HFFc6 (cell line): ENCODE measurements at places on chromosomes 6 and 20. TPM values are rescaled to one million over a fixed set of nuclear protein-coding genes. Genes with fewer than 3 reads are reported as not detected.

DNA sequence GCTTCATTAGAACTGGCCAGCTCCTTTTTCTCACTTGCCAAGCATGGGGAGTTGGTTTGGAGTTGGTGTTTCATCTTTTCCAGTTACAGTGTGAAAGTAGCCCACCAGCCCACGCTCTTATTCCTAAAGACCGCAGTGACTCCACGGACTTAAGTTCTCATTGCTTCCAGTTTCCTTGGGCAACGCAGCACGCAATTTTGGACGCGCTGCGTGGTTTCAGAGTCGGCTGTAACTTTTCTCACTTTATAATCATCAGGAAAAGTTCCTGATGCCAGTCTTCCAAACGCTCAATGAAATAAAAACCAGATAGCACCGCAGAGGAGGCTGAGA, 381 bp upstream of the PEX7 start:
- DNase-seq: peak; percentile 1

- no peak for DNase-seq
These were observed 157.0 kb downstream of the ADAT2 start for GRCh38 chr6:143293523-143293922.

DNA sequence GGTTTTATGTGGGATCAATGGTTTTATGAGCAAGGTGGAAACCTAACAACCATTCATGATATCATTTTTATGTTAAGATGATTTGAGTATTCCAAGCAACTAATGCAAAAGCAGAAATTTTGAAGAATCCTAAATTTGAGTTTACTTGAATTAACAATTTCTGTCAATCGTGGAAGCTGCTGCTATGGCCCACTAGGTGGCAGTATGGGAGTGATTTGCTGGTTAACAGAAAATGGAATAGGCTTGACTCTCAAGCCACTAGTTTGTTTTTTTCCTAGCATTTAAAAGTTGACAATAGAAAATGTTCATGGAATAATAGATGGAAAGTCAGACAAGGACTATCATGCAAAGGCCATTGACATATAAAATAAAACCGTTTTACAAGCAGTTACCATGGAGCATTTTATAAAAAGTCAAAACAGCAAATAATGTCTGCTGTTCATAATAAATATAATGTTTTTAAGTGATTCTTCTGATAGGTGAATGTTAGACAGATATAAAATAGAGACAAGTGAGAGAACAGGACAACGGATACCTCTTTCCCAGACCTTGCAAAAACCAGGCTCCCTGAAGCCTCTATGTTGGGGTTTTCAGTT, 43.0 kb upstream of the TMEM200A start:
- peak; percentile 64 for DNase-seq

GRCh38 chr6:141140905-141141304, 991.8 kb upstream of the GJE1 start:
- DNase-seq: no peak

DNA sequence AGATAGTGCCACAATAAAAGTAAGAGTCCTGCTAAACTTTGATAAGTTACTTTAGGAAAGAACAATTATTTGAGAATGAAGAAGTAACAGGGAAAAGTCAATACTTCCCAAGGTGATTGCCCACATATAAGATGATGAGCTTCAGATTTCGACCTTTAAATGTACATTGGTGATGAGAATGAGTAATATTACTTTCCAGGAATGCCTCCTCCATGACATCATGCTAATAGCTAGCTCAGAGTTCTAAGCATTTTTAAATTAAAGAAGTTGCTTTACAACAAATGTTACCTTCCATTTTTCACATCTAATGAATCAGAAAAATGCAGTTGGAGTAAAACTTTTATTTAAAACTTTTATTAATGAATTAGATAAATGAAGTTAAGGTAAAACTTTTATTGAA, 22.5 kb upstream of the OPN5 start:
- DNase-seq: no peak

GRCh38 chr6:135145063-135145800, 35.9 kb upstream of the MYB start:
- peak; percentile 32 for DNase-seq

DNA sequence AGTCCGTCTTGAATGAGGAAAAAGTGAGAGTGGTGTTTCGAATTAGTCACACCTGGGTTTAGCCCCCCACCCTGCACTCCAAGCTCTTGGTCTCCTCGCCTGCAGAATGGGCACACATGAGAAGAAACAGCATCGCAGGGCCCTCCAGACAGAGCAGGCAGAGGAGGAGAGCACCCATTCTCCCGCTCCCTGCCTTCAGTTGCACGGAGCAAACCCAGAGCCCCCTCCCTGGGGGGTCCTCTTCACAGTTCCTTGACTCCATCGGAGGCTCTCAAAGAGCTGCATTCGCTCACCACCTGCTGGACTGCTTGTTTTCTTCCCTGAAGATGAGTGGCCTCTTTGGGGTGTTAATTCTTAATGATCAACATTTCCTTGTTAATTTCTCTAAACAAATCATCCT, 5.1 kb downstream of the CST7 start:
- DNase-seq: no peak

DNA sequence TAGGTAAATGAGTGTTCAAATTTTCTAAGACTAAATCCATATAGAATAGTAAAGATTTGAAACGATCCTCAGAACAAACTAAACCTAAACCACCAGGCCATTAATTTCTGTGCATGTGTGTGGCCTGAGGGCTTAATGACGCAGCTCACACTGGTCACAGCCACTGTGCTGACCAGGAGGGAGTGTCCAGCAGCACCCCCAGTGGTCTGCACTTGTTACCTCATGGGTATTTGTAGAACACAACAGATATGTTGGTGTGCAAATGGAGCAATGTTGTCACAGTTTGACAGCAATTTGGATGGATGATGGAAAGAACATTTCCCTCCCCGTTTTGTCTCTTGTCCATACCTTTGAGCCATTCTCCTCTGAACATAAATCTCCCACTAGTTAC, 122.4 kb upstream of the EXOC2 start:
- DNase-seq: peak; percentile 1

DNA sequence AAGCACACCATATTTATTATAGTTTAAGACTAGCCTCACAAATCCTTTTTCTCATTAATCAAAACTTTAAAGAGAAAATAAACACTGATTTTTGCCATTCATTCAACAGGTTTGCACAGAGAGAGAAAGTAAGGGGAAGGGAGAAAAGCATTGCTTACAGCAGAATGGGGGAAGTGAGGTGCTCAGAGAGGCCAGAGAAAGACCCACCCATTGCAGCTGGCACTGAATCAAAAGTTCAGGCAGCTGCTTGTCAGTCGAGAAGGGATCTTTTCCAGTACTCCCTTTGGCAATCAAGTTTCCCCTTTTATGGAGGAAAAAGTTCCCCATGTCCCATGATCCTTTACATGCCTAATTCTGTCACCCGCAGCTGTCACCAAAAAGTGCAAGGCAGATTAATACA, 8.0 kb upstream of the CRISP2 start:
- DNase-seq: no peak

DNA sequence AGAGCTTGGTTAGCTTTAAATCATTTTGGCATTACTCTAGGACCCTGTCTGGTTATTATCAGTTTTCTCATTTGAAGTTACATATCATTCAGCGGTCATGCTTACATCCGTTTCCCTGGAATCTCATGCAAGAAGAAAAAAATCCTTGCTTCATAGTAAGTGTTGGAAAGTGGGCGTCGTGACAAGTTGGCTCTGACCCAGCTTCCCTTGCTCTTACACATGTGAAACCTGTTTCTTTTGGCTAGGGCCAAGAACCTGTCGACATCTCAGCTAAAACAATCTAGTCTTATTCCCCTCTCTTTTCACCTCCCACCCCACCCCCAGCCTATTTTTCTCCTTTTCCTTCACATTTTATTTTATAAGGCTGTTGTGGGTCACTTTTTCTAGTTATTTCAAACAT, 45.5 kb downstream of the ANKS1A start:
- DNase-seq: no peak

DNA sequence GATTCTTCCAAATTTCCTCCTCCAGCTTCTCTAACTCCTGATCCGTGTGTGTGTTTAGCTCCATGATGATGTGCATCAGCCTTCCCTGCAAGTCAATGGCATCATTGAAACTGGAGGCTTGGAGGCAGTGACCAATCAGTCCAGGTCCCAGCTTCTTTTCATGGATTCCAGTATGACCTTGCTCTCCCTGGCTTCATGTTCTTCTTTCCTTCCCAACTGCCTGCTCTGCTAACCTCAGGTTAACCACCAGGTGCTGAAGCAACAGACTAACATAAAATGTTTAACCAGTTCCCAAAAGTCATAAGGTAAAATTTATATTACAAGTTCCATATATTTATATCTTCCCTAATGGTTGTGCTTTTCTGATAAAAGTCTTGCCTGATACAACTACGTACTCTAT, 512.8 kb upstream of the EPHA7 start:
- no peak for DNase-seq

GRCh38 chr6:56406276-56407269, 159.2 kb upstream of the COL21A1 start:
- DNase-seq: no peak

DNA sequence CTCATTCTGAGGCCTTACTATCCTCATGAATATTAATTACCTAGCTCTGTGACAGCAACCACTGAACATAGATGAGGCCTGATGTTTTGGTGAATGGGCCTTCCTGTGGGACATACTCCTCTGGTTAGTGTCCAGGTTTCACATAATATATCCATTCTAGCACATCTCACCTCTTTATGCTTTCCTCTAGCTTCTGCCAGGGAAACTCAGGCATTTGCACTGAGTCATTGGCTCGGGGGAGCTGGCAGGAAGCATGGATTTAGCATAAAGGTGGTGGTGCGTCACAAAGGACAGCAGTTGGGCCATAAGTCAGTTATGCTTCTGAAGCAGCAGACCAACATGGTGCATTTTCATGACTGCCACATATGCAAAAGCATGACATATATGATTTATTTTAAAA, 37.5 kb upstream of the TMEM170B start:
- DNase-seq: peak; percentile 72

DNA sequence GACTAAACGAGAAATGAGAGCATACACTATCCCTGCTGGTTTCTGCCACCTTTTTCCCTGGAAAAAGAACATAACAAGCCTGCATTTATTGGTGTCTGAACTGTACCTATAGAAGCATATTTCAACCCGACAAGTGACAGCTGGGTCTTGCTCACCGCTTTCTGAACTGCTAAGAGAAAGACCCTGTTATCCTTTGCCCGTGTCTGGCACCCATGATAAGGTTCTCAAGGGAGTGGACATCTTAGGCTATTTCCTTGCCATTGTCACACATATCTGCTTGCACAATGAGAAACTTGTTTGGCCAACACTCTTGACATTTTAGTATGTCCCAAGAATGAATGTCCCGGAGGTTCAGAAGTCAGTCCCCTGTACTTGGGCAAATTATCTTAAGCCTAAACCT, 19.3 kb downstream of the RIPOR2 start:
- no peak for DNase-seq

GRCh38 chr6:154012852-154013251, 26.2 kb upstream of the OPRM1 start:
- DNase-seq: no peak

DNA sequence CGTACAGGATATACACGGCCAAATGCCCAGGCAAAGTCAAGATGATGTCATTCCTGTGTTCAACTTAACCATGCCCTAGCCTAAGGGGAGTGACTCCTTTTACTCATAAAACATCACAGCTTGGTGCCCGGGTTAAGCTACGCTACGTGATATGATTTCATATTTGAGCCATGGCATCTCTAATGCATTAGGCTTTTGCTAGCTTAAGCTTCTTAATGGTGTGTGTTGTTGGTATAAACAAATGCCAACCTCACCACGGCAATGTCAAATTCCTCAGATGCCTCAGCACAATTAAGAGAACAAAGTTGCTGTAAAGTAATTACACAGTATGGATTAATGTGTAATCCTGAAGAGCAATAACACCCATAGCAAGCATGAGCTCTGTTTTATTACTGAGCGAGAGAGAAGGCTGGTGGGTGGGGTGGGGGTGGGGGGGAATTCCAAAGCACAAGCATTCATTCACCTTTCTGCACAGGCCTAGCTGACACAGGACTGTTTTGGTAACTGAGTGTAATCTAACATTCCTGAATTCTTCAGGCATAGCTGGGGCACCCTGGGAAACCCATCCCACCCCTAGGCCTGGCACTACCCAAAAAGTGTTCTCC, 44.7 kb upstream of the CNKSR3 start:
- peak; percentile 57 for DNase-seq

DNA sequence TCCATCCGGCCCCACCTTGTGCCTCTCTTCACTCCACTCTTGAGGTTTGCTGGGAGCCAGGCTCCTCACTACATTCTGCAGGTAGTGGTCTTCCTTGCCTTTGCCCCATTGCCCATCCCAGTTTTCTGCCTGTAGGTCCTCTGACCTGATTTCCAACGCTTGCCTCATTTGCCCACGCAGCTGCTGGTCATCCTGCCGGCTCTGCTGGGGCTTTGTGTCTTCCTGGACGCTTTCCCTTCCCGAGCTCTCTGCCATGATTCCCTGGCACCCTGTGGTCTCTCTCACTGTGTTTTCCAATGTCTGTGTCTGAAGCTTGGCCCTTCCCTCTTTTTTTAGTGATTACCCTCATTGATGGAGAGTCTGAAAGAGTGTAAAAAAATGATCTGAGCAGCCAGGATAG, 451.6 kb downstream of the UTRN start:
- DNase-seq: no peak

SLC25A27 gene
- 0.17 to 0.56 TPM in 2 of 3 replicates, not detected in the other for total RNA-seq

PRRC2A gene
- 208 to 238 TPM (median 216 TPM) in 3 replicates for total RNA-seq

MACROD2 gene
- total RNA-seq: 0.24 to 0.57 TPM in 2 of 3 replicates, not detected in the other

SIGLEC1 gene
- total RNA-seq: not detected in 3 replicates

C6orf132 gene
- 4.9 to 6.7 TPM (median 6.6 TPM) in 3 replicates for total RNA-seq
